OCI-LY7 (cell line): ENCODE measurements at places on chromosomes 5 and 9. TPM values are rescaled to one million over a fixed set of nuclear protein-coding genes. Genes with fewer than 3 reads are reported as not detected.

DNA sequence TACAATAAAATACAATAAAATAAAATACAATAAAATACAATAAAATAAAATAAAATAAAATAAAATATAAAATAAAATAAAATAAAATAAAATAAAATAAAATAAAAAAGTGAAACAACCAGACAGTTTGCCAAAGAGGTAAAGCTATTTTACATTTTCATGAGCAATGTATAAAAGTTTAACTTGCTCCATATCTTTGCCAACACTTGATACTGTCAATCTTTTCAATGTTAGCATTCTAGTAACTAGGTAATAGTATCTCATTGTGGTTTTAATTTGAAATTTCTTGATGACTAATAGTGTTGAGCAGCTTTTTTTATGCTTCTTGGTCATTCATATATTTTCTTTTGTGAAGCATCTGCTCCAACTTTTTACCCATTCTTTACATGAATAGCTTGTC lies 17.3 kb downstream of the TTC33 start:
- DNase-seq, result no peak

- no peak for DNase-seq
Observed at GRCh38 chr5:151237685-151238084, 13.8 kb upstream of the CCDC69 start.

GRCh38 chr5:101271416-101271815 lies 368.3 kb upstream of the ST8SIA4 start:
- DNase-seq, result no peak

DNA sequence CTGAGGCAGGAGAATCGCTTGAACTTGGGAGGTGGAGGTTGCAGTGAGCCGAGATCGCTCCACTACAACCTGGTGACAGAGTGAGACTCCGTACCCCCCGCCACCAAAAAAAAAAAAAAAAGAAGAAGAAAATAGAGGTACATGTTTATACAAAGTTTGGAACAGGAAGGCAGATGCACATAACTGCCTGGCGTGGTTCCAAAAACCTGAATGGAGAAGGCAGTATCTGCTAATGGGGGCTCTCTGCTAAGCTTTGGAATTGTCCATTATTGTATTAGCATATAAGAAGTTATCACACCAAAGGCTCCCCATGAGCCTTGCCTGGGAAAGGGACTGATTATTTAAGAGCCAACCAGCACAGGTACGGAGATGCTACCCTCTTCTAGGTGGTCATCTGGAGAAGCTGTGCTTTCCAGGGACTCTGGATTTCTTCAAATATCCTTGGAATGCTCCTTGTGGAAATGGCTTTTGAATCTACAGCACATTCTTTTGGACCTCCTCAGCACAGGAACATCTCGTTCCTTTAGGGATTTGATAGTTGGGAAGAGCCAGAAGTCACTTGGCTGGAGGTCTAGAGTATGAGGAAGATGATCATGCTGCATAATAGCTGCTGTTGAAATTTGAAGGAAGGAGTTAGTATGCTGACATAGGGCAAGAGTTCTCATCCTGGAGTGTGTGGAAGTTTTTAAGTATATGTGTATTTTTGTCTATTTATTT lies 42.5 kb upstream of the ABCA1 start:
- DNase-seq, result no peak

- DNase-seq, result no peak
Observed at GRCh38 chr5:26622947-26623346, 415.4 kb downstream of the CDH9 start.

FOXI1 gene
- total RNA-seq, result not detected in 2 replicates

- no peak for DNase-seq
Observed at GRCh38 chr5:135526924-135527323, 8.8 kb downstream of the NEUROG1 start.

GRCh38 chr5:177116631-177117373 lies 16.8 kb upstream of the NSD1 start:
- peak; percentile 93 for DNase-seq

TTC23L gene
- 0.63 and 1.4 TPM in 2 replicates for total RNA-seq

GRCh38 chr5:57953792-57954191 lies 471.2 kb upstream of the ACTBL2 start:
- DNase-seq, result no peak

DNA sequence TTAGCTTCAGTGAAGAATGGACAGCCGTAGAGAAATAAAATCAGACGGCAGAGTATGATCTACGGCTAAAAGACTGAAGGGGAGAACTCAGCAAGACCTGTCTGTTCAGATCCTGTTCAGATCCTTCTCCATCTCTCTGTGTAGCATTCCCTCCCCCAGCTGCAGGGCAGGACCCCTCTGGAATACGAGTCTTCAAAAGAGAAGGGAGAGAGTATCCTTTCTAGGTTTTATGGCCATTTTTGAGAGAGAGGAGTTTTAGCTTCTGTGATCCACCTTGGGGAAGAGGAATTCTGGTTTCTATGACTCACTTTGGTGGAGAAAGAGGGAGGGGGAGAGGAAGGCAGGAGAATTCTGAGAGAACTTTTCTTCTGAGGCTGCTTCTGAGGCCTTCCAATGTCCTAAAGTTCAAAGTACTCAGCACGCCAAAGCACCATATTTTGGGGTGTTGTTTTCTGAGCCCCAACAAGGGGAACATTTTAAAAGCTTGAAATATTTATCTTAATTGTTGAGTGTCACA lies 194.4 kb upstream of the TLE4 start:
- DNase-seq, result no peak

GAPVD1 gene
- total RNA-seq, result 41.1 and 44.5 TPM in 2 replicates

ALDH1A1 gene
- not detected in 2 replicates for total RNA-seq

DNA sequence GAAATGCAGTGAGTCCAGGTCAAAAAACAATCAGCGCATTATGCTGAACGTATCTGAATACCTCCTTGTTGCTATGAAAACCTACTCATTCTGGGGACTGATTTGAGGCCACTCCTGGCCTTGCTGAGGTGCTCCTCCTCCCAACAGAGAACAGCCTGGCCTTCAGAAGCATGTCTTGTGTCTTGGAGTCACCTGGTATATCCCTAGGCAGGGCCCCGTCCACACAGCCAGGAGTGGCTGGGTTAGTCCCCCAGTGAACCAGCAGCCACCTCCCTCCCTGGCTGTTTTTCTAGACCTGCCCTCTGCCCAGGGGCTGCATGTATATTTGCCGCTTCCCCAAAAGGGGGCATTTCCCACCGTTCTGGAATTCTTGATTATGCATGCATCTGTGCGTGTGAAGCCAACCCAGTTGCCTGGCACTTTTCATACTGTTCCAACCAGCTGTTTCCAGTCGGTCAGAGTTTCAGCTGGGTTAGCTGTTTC lies 99.2 kb upstream of the SPATA31C2 start:
- DNase-seq, result no peak

DNA sequence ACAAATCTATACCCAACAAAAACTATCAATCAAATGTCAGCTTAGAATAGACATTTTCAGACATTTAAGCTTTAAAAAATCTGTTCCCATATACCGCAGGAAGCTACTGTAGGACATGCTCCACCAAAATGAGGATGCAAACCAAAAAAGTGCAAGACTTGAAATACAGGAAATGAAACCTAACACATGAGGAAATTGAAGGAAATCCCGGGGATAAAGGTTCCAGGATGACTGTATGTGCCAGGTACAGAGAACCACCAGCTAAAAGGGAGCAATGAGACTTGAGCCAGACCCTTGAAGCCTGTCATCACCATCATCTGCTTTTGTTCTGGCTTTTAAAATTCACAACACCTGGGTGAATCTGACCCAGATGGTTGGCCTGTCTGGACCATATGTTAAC lies 21.4 kb downstream of the DIAPH1 start:
- peak; percentile 17 for DNase-seq

GRCh38 chr5:1759378-1759970 lies 40.2 kb downstream of the MRPL36 start:
- DNase-seq, result no peak

FOXD4L6 gene
- 0.29 TPM in 1 of 2 replicates, not detected in the other for total RNA-seq

GRCh38 chr9:111000202-111000601 lies 38.1 kb downstream of the LPAR1 start:
- no peak for DNase-seq

GABBR2 gene
- not detected in 2 replicates for total RNA-seq

SLCO6A1 gene
- total RNA-seq, result not detected in 2 replicates

DNA sequence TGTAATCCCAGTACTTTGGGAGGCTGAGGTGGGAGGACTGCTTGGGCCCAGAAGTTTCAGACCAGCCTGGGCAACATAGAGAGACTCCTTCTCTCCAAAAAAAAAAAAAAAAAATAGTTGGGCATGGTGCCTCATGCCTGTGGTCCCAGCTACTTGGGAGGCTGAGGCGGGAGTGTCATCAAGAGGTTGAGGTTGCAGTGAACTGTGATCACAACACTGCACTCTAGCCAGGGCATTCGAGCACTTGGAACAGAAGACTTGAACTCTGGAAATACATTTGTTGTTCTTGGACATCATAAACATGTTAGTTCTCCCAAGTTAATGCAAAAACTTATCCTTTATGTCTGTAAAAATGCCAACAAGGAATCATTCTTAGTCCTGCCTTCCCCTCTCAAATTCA lies 29.6 kb downstream of the EHMT1 start:
- no peak for DNase-seq

- no peak for DNase-seq
Observed at GRCh38 chr5:170913573-170913972, 51.8 kb downstream of the RANBP17 start.

IL31RA gene
- total RNA-seq, result not detected in 2 replicates

SCGB3A2 gene
- total RNA-seq, result not detected in 2 replicates

DNA sequence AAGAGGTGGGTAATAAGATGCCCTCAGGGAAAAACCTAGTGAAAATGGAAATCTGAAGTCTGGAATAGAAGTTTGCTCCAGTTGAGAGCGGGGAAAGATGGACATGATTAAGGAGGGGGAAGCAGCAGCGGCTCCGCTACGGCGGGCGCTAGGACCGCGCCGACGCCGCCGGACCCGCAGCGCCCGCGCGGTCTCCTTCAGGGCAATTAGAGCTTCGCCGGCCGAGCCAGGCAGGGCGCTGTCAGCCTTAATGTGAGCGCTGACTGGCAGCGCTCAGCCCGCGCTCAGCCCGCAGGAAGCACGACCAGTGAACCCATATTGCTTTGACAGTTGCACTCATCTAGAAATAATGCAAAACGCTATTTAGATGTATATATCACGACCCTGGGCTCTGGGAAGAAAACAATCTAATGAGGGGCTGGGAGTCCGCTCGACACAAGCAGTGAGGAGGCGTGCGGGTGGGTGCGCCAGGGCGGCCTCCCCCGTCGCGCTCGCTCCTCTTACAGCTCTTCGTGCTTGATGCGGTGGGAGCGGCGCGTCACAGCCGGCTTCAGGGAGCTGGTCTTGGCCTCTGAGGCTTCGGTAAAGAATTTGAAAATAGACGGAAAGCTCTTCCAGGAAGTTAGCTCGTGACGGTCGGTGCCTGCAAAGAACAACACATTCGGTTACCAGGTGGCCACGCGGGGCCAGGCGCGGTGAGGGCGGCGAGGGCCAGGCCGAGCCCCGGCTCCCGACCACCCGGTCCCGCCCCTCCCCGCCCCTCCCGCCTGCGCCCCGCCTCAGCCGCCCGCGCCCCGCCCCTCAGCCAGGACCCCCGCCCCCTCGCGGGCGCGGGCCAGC lies 37.7 kb downstream of the NR2F1 start:
- DNase-seq, result peak; percentile 72

GRCh38 chr5:56142614-56143372 lies 90.3 kb downstream of the ANKRD55 start:
- no peak for DNase-seq

DNA sequence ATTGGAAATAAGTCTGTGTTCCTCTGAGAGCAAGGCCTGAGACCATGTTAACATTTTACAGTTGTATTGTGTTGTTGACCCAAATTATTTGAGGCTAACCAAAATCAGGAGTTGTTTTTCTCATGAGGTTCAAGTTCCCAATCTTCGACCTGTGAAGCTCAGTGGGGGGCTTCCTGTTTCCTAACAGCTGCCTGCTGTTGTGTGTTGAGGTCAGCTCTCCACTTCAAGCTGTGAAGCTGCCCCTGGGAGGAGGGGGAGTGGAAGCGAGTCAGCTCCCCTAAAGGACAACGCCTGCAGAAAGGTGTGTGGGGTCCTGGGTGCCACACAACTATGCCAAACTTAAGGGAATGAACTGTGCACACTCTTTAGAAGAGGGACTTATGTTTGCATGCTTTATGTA lies 295.5 kb downstream of the IRX1 start:
- DNase-seq, result no peak

GRCh38 chr5:11992518-11992917 lies 88.3 kb upstream of the CTNND2 start:
- DNase-seq, result no peak

- DNase-seq, result no peak
Observed at GRCh38 chr9:108783326-108783725, 72.5 kb downstream of the ACTL7B start.

- no peak for DNase-seq
Observed at GRCh38 chr5:178416919-178417318, 173.3 kb downstream of the COL23A1 start.

SNAPC4 gene
- total RNA-seq, result 15.4 and 16.8 TPM in 2 replicates

GPR150 gene
- not detected in 2 replicates for total RNA-seq

COL15A1 gene
- total RNA-seq, result not detected in 2 replicates

DNA sequence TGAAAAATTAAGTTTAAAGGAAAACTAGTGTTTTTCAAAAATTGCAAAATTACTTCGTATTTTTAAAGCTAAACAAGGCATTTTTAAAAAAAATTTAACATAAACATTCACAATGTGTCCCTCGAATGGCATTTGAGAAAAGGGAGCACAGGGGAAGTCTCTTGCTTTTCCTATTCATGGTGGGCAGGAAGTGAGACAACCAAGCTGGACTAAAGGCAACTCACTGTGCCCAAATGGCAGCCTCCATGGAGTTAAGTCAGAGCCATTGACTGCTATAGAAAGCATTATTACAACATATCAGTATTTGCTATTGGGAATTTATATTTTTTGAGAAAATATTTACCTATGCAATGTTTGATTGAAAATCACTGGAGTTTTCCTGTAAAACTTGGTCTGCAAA lies 8.3 kb downstream of the HNRNPH1 start:
- no peak for DNase-seq

GRCh38 chr5:59385700-59386099 lies 507.8 kb downstream of the PDE4D start:
- no peak for DNase-seq

SLC23A1 gene
- total RNA-seq, result 63.1 and 67.9 TPM in 2 replicates

DNA sequence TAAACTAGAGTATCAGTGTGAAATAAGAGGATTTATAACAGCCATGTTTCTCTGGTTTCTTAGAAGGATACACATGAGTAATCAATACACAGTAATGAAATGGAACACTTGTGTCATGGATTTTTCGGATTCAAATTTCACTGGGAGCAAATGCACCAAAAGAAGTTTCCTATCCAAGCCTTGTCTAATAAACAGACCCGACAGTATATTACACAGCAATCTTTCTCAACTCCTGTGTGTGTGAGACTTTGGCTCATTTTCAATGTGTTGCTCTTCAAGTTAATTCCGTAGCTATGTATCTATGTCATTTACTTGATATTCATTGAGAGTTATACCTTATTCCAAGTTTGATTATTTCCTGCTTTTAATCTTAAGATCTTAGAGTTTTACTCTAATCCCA lies 930.2 kb downstream of the MAT2B start:
- no peak for DNase-seq
